HFF-Myc (cell line): ENCODE measurements at places on chromosomes 4 and X.
A peak's percentile ranks its signal among the peaks of the same experiment; 100 is the strongest.

DNA sequence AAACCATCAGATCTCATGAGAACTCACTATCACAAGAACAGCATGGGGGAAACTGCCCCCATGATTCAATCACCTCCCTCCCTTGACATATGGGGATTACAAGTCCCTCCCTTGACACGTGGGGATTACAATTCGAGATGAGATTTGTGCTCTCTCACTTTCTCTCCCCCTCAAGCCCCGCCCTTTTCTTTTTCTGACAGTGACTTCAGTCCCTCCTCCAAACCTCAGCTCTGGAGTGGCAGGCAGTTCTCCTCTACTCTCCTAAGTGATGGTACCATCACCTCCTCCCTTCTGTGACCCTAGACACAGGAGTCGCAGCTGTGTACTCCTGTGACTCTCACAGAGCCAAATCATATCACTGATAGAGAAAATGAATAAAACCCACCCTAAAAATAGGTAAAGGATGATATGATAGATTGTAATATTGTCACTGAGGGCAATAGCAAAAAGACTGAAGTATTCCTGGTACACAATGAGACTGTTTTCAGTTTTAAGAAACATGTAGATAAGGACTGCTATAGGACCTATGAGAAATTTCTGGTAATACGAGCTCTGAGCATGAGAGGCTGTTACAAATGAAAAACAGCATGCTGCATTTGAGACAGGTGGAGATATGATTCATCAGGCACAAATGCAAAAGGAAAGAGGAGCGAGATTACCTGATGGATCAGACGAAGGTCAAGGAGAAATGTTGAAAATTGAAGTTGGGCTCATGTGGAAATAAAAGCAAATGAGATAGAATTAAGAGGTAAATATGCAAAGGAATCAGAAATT is 101.2 kb upstream of the CBLL2 start:
- no peak for DNase-seq

- no peak for DNase-seq
Observed at GRCh38 chr4:147090486-147090885, 144.8 kb upstream of the TTC29 start.

GRCh38 chrX:22666441-22666840 is 333.3 kb upstream of the DDX53 start:
- peak; percentile 27 for DNase-seq

- no peak for DNase-seq
Observed at GRCh38 chrX:110561034-110561433, 202.4 kb downstream of the RTL9 start.
